ENCODE measurements at places on chromosomes 2 and 18.

DNA sequence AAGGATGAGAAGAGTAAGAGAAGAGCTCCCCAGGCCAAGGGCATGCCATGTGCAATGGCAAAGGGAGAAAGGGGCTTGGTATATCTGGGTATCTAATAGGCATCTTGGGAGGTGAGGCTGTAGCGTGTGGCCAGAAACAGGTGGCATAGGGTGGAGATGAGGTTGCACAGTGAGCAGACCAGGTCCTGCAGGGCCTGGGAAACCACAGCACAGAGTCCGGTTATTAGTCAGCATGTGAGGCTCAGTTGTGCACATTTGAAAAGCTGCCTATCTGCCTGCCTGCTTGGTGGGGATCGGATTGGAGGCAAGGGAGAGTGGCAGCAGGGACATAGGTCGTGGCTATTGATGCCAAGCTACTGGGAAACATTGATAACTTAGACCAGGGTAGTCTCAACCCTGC lies 190.6 kb downstream of the TPGS2 start:
- no peak for DNase-seq

DNA sequence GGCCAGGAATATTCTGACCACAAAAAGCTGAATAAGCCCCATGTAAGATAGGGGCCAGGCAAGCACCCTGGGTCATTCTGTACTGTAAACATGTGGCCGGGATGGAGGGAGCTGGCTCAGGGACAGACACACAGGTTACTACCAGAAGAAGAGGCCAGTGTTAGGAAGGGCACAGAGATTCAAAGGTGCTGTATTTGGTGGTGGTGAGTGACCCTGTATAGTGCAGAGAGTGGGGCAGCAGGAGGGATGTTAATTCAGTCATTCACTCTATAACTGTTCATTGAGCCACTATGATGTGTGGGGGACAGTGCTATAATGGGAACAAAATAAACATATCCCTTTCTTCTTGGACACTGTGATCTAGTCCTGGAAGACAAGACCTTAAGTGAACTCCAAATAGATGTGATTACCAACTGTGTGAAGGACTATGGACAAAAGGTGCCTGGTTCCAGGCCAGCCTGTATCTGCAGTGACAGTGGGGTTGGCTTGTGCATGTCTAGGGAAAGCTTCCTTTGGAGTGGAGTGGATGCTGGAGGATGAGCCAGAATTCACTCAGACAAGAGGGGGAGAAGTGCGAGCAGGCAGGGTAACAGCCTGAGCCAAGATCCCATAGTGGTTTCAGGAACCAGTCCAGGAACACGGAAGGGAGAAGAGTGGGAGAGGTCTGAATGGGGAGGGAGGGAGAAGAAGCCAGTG lies 8.3 kb downstream of the MOCOS start:
- no peak for DNase-seq

DNA sequence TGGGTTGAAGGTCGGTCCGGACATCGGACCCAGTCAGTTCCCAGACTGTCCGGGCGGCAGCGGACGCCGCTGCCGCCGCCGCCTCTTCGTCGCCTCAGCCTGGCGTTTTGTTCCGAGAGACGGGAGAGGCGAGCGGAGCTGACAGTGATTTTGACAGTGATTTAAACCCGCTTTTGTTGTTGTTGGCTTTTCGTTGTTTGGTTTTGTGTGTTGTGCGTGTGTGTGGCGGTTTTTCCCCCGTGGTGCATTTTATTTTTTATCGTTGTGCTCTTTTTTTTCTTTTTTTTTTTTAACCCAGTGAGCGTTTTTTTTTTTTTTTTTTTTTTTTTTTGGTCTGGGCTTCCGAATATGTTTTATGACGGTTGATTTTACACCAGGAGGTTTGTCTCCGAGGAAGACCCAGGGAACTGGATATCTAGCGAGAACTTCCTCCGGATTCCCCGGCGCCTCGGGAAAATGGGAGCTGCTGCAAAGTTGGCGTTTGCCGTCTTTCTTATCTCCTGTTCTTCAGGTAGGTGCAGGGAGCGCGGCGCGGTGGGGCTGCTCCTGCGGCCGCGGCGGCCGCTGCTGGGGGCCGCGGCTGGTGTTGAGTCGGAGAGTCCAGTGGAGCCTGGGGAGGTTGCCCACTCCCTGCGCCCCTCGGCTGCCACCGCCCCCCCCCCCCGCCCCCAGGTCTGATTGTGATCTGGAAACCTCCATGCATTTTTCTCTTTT lies at the start of gene ACVR2A:
Gene ACVR2A, plus strand, starts transcription at position 333 of the 714 bp plus-strand sequence. Its CDS starts 124 bp downstream, at position 457.
- DNase-seq: no peak

- DNase-seq: no peak
Measured at GRCh38 chr18:12606592-12607315, 51.2 kb downstream of the SPIRE1 start.

DNA sequence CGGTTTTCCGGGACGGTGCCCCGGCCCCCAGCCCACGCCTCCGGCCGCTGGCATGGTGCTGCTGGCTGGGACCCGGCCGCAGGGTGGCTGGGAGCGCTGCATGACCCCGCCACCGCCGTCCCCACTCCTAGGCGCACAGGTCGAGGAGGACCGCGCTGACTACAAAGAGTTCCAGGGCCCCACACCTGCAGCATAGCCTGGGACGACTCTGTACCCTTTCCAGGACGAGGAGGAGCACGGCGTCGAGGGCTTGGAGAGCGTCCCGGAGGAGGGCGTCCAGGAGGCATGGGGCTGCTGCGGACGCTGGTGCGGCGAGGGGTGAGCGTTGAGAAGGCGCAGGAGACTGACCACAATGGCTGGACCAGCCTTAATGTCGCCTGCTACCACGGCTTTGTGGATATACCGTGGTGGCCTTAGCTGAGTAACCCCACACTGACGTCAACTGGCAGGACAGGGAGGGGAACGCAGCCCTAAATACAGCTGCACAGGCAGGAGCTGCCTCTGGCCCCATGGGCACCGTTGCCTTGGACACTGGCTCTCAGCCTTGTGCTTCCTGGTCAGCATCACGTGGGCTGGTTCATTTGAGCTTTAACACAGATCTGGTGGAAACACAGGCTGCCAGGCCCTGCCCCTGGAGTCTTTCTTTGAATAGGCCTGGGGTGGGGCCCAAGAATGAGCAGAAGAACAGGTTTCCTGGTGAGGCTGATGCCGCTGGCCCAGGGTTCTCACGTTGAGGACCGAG lies 40.9 kb upstream of the TRIM43B start:
- DNase-seq: no peak

GRCh38 chr2:167703441-167703840 lies 544.0 kb downstream of the STK39 start:
- no peak for DNase-seq

DNA sequence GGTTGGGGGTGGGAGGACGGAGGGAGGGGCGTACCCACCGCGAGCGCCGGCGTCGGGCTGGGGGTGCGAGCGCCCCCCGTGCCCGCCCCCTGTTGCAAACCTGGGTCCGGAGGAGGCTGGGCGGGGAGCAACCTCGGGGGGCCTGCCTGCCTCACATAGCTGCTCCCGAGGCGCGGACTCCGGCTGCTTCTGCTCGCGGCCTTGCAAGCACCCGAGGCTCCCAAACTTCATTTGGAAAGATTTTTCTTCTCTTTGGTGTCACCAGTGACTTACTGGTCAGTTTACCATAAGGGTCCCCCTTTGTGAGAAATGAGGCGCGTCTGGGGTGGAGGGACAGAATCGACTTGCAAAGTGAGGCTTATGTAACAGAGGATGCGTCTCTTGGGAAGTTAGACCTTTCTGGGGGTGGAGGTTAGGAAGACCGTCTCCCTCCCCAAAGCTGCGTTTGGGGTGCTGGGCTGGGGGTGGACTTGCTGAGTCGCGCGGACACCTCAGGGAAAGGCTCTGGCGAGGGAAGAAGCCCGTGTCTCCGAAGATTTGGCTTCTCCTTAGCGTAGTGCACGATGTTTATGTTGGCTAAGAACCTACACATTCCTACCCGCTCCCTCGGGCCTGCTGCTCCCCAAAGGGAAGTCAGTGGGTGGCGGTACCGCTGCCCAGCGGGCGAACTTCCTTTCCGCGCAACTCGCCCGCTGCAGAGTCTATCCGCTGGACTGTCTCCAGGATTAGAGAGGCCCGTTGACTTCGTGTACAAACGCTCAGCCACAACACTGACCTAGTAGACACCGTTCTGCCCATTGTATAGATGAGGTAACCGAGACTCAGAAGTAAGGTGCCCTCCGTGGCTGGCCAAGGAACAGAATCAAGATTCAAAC lies 559 bp downstream of the TMEM37 start:
- DNase-seq: no peak

DNA sequence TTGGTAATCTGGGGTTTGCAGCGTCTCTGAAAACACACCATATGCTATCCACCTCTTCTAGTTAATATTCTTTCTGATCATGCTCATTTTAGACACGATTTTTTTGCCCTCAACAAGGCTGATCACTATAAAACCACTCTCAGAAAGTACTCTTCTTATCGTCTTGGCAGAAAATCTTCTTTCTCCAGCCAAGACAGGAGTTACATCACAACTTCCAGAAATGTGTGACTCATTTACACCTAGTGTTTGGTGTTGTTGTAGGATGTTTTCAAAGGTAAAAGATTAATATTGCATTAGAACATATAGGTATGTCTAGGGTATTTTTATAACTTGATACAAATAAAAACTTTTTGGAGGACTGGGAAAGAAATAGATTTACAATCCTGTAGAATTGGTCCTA lies 138.5 kb upstream of the NETO1 start:
- DNase-seq: no peak

DNA sequence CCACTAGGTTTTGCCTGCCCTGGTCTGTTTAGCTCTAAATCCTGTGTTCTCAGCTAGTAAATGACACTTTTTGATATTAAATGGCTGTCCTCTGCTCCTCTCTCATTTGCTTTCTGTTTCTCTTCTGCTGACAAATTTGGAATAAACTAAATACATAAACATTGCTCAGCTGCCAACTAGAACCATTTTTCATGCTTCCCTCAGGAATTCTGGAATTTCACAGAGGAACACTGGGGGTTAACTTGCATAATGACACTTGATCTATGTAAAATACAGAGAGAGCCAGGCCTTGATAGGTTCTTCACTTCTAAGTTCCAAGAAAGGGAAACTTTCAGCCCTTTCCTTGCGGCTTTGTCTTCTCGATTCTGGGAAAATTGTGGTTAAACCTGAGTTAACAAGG lies 450.6 kb upstream of the ST6GAL2 start:
- no peak for DNase-seq

- no peak for DNase-seq
Measured at GRCh38 chr2:222714361-222715241, 43.1 kb downstream of the MOGAT1 start.

DNA sequence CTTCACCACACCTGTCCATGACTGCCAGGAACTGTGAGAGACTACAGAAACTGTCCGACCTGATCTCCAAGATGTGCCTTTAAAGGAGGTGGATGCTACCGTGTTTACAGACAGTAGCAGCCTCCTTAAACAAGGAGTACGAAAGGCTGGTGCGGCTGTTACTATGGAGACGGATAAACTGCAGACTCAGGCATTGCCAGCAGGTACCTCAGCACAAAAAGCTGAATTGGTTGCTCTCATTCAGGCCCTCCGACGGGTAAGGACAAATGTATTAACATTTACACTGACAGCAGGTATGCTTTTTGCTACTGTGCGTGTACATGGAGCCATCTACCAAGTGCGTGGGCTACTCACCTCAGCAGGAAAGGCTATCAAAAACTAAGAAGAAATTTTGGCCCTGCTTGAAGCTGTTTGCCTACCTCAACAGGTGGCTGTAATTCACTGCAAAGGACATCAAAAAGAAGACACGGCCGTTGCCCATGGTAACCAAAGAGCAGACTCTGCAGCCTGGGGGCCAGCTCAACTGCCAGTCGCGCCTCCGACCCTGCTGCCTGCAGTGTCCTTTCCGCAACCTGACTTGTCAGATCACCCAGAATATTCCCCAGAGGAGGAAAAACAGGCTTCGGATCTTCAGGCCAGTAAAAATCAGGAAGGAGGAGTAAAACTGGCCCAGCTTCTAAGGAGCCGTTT lies 30.9 kb downstream of the SKA1 start:
- no peak for DNase-seq

GRCh38 chr2:8538531-8538930 lies 143.3 kb upstream of the ID2 start:
- DNase-seq: no peak

GRCh38 chr2:60746318-60746717 lies 9.8 kb upstream of the PAPOLG start:
- DNase-seq: no peak

DNA sequence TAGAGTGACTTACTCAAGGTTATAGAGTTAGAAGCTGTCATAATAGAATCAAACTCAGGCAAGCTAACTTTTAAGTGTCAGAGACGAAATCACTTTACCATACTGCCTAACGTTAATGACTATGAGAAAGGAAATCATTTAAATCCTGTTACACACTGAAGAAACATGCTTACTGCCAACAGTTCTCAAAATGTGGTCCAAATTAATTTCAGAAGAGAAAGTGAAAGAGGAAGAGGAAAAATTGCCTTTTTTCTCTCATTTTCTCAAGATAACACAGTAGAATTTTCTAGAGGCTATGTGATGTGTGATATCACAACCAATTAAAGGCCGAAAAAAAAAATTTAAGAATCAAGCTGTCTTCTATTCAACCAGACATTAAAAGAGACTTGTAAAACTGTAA lies 1362.7 kb upstream of the CHAC2 start:
- DNase-seq: no peak

DNA sequence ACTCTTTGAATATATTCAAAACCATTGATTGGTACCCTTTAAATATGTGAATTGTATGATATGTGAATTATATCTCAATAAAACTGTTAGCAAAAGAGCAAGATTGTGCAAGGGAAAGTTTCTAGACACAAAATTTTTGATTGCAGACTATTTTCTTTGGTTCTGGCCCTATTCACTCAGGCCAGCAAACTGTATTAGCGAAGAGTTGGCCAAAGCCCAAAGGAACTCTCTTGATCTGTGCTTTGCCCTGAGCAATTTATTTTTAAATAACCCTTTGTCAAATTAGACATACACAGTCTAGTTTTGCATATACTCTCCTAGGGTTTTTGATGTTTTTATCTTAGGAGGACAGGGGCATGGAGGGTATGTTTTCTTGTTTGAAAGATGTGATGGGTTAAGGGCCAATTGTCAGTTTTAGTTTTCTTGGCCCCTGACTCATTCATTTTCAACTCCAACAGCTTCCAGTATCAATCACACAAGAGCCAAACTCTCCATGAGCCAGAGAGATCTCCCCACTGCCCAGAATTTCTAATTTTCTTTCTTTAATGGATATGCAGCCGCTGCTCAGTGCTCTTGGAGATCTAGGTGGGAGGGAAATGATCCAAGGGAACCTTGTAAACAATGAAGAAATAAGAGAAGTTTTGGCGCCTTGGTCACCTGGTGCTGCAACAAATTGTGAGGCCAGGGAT lies 231.5 kb downstream of the SRBD1 start:
- no peak for DNase-seq

GRCh38 chr18:22115573-22115972 lies 53.8 kb upstream of the GATA6 start:
- no peak for DNase-seq

- no peak for DNase-seq
Measured at GRCh38 chr2:54757500-54757899, 34.0 kb downstream of the EML6 start.

DNA sequence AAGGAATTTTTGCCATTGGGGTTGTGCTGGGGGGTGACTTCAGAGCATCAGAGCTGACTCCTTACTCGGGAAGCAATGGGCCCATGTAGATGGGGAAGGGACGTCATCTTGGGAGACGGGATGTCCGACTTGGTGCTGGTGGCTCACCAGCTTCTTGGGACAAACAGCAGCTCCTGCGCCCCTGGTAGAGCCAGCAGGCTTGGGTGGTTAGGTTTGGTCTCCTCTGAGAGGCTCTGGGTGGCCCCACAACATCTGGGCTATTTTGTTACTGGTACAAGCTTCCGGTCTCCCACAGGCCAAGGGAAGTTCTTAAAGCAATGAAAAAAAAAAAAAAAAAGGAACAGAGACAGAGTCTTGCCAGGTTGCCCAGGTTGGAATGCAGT lies 1.8 kb downstream of the NGEF start:
- no peak for DNase-seq

- no peak for DNase-seq
Measured at GRCh38 chr2:56540916-56541315, 357.1 kb downstream of the CCDC85A start.
